GM18507 (cell line): ENCODE measurements at places on chromosomes 3 and 15.

DNA sequence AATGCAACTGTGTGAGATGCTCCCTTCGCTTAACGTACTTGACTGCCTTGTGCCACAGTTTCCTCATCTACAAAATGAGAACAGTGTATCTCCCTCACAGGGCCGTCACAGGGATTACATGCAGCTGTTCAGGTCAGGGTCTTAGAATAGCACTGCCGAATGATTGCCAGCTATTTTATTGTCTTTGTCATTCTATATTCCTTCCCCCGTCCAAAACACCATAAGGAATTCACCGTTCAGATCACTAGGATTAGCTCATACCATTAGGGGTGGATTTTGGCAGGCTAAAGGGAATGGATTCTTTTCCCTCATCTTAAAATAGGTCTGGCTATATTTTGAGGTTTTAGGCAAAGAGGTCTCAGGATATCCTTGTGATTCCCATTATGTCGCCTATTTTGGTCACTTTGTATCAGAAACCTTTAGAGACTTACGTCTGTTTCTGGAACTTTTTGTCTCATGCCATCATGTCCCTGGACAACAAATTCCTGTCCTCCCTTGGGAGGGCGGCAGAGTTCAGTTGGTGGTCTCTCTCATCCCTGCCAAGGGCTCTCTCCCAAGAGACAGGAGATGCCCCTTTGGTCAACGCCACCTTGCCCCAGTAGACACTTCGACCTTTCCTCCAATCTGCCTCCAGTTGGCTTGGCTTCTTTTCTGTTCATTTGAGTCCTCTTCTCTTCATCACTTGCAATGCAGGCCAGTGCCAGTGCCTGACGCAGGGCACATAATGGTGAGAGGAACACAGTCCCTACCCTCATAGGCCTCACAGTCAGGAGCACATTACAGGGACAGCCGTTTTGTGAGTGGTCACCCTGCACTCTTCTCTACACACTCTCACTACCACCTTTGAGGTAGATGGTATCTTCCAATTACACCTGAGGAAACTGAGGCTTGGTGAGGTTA, 171.6 kb upstream of the BHLHE40 start:
- DNase-seq = no peak

DNA sequence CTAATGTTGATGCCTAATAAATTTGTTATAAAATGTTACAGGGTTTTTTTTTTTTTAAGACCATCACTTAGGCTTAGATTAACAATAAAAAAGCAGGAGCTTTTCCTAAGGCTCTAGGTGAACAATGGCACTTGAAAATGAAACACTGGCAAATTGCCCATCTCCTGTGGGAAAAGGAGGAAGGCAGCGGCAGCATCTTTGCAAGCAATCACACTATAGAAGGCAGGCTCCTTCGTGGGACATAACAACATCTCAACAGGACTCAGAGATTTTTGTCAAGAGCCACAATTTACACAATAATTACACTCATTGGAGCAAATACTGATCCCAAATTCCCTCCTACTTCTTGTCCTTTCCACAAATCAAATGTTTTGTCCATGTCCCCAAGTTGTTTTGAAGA, 646.7 kb downstream of the ROBO2 start:
- DNase-seq = no peak

GRCh38 chr3:187567661-187568121, 102.5 kb downstream of the SST start:
- no peak for DNase-seq

DNA sequence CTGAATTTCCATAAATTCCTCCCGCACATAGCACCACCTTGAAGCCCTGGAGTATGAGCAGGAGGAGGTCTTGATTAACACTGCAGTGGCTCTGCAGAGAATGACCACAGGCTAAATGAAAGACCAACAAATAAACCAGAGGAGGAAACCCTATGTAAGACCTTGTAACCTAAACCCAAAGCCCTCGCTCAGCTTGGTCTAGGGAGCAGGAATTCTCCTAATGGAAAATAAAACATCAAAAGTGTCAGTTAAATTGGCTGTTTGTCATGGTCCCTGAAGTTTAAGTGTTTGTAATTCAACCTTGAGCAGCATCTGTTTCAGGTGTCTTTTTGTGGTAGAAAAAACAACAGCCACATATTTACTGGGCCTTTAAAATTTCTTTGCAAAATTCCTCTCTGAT, 9.2 kb upstream of the UBE2Q2 start:
- DNase-seq = no peak

- no peak for DNase-seq
Observed at GRCh38 chr3:14147617-14148016, 22.8 kb downstream of the TMEM43 start.

DNA sequence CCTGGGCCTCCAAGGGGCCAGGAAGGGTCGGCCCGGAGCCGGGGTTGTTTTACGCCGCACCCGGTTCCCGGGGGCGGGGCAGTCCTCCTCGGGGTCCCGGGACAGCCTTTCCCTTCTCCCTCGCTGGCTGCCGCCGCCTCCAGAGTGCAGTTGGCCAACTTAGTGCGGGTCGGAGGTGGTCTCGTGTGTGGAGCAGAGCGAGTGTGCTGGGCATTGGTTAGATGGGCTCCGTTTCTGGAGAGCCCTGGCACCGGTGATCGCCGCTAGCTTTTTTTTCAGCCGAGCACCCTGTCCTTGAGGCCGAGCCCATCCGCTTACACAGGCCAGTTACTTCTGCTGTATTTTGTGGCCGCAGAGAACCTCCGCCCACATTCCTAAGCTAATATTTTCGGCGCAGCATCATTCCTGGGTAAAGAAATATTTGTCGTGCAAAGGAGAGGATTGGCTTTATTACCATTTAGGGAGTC, 585 bp downstream of the KIF23 start:
- DNase-seq = no peak

- DNase-seq = no peak
Observed at GRCh38 chr3:113532698-113533533, 561 bp downstream of the SIDT1 start.

DNA sequence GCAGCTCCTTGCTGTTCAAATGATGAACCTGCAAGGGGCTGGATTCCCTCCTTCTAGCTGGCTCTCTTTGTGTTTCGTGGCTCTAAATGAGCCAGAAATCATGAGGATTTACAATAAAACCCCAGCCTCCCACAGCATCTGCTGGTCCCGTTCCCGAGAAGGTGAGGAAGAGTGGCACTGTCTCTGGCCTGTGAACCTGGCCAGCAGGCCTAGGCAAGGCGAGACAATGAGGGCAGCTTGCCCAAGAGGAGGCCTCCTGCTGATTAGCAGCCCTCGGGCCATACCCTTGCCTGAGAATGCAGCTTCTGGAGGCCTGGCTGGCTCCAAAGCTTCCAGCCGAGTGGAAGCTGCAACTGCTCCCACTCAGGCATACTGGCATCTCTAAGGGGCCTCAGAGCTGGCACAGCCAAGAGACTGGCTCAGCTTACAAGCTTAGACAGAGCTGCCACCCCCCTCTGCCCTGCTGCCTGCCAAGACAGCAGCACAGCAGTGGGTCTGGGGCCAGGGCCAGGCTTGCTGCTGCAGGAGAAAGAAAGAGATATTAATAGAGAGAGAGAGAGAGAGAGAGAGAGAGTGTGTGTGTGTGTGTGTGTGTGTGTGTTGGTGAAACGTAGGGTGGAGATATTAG, 76.5 kb downstream of the HMG20A start:
- no peak for DNase-seq

DNA sequence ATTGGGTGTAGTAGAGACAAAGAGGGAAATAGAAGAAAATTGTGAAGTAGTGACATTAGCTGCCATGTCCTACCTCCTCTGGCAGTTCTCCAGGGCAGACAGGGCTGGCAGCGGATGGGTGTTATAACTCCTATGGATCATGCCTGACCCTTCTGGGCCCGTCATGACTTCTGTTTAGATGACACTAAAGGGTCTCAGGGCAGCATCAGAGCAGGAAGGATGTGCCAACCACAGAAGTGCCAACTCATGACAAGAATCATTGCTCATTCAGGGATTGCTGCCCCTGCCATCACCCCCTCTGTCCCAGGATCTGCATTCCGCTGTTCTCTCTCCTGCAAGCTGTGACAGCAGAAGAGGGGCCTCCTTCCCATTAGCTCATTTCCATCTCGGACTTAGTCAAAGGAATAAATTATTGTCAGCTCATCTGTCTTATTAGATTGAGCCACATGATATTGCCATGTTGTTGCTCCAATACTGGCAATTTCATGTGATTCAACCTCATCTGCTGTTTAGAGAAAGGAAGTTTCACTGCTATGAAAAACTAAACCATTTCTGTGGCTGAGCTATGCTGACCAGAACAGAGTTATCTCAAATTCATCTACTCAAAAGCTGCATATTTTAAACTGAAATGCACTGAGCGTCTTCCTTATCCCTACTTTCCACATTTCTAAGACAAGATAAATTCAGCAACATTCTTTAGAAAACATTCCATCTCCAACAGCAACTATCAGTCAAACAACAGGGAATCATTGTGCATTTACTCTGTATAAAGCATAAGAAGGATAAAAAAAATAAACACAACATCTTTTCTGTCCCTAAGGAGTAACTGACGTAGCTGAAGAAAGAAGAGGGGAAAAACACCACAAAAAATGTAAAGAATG, 271.6 kb downstream of the FHIT start:
- no peak for DNase-seq

DNA sequence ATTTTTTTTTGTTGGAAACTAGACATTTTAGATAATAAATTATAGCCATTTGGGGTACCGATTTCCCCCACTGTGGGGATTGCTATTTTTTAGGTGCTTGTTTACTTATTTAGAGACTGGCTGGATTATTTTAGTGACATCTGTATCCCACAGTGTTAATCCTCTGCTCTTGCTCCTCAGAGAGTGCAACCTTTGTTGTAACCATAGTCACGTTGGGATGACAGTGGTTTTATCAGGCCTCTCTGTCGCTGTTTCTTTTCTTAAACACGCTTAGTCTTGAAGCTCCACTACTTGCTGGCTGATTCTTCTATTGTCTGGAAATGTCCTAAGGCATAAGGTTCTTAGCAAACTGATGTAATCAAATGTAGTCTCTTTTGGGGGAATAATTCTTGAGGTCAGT, 451.6 kb upstream of the SEMA6D start:
- DNase-seq = no peak

DNA sequence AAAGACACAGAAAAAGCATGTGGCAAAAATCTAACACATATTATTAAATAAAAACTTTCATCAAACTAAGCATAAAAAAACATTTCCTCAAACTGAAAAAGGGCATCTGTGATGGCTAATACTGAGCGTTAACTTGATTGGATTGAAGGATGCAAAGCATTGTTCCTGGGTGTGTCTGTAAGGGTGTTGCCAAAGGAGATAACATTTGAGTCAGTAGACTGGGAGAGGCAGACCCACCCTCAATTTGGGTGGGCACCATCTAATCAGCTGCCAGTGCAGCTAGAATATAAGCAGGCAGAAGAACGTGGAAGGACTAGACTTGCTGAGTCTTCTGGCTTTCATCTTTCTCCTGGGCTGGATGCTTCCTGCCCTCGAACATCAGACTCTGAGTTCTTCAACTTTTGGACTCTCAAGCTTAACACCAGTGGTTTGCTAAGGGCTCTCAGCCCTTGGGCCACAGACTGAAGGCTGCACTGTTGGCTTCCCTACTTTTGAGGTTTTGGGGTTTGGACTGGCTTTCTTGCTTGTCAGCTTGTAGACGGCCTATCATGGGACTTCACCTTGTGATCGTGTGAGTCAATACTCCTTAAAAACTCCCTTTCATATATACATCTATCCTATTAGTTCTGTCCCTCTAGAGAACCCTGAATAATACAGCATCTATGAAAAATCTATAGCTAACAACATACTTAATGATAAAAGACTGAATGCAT, 45.4 kb downstream of the DAZL start:
- no peak for DNase-seq

DNA sequence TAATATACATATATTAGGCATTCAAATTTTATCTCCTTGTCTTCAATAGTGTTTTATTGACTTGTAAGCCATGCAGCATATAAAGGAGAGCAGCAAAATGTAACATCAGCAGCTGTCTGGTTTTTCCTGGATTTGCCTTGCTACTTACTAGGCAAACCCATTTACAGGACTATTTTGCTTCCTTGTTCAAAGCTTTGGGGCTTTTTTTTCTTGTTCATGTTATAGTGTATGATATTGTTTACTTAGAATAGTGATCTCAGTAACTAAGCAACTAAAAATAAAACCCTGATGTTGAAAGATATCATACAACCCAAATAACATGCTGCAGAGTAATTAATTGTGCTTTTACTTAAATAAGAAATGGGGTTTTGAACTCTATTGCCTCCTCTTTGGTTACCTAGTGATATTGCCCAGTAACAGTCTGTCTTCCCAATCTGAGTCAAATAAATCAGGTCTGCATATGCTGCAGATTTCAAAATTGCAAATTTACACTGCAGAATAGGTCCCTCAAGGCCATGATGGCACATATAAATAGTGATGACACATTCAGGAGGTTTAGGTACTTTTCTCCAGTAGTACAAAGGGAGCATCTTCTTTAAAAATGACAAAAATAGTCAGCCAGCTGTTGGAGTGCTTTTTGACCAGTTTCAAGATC, 578.1 kb upstream of the NECTIN3 start:
- no peak for DNase-seq

- DNase-seq = no peak
Observed at GRCh38 chr3:31882431-31882830, 98.6 kb downstream of the OSBPL10 start.

- DNase-seq = no peak
Observed at GRCh38 chr3:146772211-146772743, 167.1 kb upstream of the PLSCR5 start.

DNA sequence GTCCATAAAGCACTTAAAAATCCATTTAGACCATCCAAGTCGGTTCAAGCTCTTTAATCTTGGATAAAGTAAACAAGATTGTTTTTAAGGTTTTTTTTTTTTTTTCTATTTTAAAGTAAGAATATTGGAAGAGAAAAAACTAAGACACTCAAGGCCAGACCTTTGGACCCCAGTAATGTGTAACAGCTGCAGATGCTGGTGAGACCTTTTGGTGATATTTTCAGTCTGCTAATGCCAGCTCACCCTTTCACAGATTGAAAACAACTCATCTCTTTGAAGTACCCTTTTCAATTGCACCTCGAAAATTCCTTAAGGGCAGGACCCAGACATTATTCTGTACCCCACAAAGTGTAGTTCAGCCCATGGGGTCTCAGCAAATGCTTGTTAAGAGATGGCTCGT, 260.7 kb upstream of the CTNNB1 start:
- no peak for DNase-seq

GRCh38 chr3:5226783-5227182, 39.3 kb downstream of the EDEM1 start:
- no peak for DNase-seq

DNA sequence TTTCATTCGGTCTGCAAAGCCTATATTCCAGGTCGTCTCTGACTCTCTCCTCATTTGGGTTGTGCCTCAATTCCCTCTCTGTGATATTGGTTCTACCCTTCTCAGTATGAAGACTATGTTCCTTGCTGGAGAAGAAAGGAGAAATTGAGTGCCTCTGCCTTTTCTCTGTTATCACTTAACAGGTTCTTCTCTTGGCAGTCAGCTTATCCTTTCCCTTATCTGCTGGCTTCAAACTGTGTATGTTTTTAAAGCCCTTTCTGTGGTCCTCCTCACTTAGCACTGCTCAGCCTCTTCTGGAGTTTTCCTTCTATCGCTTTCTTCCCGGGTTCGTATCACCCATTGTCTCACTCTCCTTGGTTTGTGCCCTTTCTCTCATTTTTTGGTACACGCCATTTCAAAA, 65.3 kb upstream of the FSTL1 start:
- no peak for DNase-seq

- no peak for DNase-seq
Observed at GRCh38 chr3:37824954-37825328, 36.7 kb upstream of the CTDSPL start.

- no peak for DNase-seq
Observed at GRCh38 chr3:184175981-184176376, 1.3 kb downstream of the AP2M1 start.
